ENCODE measurements at places on chromosomes 5 and 9.

DNA sequence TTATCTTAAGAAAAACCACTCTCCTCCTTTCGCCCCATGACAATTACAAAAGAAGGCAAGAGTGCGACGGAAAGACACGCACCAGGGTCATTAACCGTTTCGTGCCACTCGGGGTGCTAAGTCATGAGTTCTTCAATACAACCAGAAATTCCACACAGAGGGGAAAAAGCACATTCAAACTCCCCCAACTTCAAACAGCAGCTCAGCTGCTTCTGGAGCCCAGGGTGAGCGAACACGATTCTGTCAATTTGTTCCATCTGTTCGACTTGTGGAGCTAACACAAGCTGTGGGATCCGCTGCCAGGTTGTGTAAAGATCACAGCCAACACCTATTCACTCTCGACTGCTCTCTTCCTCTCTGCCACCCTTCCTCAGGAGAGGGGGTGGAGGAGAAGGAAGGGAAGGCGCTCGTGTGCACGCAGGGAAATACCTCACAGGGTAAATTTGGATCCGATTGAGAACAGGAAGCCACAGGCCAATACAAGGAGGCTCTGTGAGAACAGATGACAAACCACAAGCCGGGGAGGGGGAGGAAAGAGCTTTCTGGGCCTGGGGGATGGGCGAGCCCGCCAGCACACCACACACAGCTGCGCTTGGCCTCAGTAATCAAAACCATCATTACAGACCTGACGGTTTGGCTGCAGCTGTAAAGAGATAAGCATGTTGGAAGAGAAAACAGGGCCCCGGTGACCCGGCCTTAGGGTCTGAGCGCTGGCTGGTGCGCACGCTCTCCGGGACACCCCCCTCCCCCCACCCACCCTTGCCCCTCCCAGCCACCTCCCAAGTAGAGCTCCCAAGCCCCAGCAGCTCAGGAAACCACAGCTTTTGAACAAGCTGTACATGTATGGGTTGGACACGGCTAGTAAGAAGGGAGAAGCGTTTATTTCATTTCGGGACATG, 54.3 kb downstream of the PTCH1 start:
- no peak for DNase-seq

- DNase-seq: no peak
Measured at GRCh38 chr9:98438666-98439065, 183.2 kb upstream of the TBC1D2 start.

GRCh38 chr9:125407432-125407973, 145.9 kb downstream of the GAPVD1 start:
- DNase-seq: no peak

- no peak for DNase-seq
Measured at GRCh38 chr5:123752552-123753179, 240.7 kb downstream of the CSNK1G3 start.

DNA sequence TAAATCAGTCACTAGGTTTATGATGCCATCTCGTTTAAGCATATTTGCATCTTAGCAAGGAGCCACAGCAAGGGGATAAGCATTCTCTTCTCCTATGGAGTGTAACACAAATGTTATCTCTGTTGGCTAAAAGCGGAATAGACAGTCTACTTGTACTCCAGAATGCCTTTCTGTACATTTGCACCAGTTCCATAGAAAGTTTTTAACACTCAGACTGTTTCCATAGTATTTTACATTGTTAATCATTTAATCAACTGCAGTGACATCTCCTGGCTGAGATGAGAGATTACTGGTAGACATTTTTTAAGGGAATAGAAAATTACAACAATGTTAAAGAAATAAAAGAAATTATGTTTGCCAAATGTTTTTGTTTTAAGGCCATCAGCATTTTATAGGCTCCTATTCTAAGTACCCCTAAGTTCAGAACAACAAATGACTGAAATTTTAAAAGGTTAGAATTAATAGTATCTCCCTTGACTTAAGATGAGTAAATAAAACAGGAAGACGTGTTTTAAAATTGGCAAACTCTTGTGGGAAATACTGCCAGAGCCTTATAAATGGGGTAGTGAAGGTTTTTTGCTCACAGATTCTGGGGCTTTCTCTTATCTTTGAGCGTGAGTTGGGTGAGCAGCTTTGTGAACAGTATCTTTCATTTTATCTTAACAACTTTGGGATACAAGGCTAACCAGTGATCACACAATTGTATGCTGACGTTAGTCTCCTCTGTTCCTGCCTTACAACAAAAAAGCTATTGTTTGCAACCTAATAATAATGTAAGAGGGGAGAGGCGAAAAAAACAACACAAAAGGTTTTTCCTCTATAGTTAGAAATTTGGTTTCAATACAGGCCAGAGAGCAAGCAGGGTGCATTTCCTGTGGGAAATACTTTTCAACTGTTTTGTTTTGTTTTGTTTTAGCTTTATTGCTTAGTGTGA, 294.3 kb downstream of the FBXL7 start:
- DNase-seq: no peak

- no peak for DNase-seq
Measured at GRCh38 chr5:123358751-123359150, 64.5 kb downstream of the CEP120 start.

- no peak for DNase-seq
Measured at GRCh38 chr5:169299663-169300467, 1.1 kb downstream of the SLIT3 start.

DNA sequence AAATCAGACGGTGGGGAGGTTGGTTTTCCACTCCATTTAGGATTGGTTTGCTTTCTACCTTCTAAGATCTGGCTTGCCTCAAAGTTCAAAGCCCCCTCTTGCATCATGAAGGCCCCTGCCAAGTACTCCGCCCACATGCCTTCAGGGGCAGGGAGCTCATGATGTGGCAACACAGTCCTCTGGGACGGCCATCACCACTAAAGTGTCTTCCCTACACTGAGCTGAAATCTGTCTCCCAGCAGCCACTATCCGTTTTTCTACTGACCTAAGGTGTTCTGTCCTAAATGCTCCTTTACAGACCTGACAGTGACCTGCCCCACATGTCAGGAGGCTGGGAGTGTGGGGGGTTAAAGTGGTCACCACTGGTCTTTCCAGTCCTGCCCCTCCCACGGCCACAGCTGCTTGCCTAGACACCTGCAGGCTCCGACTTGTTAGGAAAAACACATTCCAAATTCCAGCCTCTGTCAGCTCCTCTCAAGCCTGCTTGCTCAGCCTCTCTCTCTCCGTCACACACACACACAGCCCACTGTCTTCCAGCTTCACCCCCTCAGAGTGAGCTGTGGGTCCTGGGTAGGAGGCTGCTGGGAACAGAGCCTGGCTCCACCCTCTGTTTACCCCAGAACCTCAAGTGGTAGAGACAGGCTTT, 44.9 kb downstream of the SHB start:
- DNase-seq: no peak

- no peak for DNase-seq
Measured at GRCh38 chr9:133875131-133875530, 117.0 kb downstream of the VAV2 start.

GRCh38 chr9:136943291-136944211, 987 bp downstream of the FBXW5 start:
- DNase-seq: no peak

- DNase-seq: no peak
Measured at GRCh38 chr5:150623152-150623877, 17.1 kb upstream of the SYNPO start.

DNA sequence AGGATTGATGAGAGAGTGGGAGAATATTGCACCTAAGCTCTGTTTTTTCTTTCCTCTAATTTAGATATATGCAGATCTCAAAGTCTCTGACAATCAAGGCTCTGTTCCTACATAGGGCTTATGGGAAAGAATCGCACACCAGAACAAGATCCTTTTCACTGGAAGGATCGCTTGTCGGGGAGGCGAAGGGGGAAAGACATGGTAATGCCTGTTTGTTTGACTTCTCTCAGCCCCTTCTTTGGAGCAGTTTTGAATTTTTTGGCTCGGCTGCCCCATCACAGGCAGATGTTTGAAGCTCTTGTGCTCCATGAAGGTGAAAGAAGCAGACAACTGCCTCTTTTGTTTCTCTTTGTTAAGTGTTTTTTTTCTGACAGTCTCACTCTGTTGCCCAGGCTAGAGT, 599.9 kb upstream of the ZNF608 start:
- DNase-seq: no peak

Data from activated naive CD4-positive, alpha-beta T cell (primary cell).